ENCODE measurements at places on chromosomes 11 and 22.

DNA sequence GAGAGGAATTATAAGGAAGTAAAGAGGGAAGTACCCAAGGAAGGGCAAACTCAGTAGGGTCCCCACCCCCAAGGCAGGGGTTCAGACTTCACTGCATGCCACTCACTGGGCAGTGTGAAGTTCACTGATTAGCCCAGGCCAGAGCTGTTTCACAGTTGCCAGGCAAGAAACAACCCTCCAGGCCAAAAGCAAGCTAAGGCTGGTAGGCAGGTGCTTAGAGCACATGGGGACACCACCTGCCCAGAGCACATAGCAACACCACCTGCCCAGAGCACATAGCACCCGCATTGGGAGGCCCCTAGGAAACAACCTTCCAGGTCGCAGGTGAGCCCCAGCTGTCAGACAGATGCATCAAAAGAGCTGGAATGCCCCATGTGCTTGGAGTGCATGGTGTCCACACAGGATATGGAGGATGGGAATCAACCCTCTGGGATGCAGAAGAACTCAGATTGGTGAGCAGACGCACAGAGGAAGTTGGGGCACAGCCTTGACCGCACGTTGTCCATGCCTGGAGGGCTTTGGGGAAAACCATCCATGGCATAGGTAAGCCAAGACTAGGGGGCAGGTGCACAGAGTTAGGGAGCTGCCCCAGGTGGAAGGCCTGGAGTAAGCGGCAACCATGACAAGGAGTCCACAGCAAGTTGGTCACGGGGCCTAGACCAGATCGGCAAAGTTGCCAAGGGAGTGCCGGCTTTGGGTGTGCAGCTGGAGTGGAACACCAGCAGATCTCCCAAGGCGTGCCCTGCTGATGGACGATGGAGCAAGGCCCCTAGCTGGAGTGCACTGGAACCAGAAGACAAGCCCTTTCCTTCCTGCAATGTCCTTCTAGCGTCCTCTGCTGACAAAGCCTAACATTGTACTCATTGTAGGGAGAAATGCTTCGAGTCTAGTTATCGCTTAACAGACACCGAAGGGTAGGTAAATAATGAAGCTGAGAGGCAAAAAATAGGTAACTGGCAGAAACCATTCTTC lies 7.8 kb upstream of the TMEM216 start:
- DNase-seq, result no peak

- DNase-seq, result no peak
Measured at GRCh38 chr22:18091916-18092526, 14.2 kb downstream of the PEX26 start.

DNA sequence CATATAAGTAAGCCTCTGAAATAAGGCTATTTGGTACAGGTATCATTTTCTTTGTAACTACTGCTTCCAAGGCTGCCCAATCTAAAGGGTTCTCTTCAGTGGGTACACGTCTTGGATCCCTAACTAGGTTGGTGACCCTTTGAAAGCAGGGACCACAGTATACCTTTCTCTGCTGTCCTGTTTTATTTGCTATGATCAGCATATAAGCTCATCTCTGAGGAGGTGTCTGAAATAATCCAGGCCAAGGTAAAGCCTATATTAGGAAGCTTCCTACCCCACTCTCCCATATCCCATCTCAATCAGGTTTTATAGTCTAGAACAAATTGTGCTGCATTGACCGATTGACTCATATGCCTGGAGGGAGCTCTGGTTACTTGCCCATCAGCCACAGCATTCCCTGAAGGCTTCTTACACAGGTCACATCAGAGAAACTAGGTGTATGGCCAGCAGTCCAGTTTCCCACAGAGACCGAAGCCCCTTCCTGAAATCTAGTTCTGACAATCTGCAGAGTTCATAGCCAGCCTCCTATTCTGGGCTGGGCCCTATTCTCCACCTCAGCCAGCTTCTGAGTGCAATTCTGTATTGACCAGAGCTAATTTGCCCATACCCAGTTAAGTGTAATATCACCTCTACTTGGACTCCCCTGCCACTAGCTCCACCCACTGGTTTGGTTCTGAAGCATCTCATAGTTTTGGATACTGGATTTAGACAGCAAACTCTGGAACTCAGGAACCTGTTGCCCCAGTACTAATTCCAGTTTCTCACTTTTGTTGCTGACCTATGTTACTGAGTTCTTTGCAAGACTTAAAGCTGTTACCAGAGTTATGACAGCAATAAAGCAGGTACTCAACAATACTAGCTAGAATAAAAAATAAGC lies 62.1 kb upstream of the ARHGAP20 start:
- DNase-seq, result no peak

GRCh38 chr22:31739795-31740201 lies 10.1 kb downstream of the PRR14L start:
- DNase-seq, result no peak

- DNase-seq, result no peak
Measured at GRCh38 chr22:42313804-42314581, 43.5 kb upstream of the TCF20 start.

DNA sequence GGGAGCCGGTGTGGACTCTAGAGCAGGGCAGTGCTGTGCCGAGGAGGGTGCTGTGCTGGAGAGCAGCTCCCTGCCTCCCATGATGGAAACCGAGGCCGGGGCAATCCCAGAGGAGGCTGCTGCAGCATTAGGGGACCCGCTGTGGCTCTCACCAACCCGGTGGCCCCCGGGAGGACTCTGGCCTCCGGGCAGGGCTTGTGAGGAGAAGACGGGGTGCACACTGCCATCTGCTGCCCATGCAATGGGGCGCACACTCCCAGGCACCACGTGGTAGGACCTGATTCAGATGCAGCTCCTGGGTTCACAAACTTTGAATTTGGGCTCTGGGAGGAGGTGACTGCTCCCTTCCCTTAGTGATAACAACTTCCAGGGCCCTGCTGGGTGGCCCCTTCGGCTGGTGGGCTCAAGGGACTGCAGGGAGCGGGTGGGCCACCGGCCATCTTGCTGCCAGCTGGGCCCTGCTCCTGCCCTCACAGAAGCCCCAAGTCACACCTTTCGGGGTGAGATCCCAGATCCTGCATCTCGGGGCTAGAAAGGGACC lies 93.8 kb upstream of the FGF3 start:
- no peak for DNase-seq

DNA sequence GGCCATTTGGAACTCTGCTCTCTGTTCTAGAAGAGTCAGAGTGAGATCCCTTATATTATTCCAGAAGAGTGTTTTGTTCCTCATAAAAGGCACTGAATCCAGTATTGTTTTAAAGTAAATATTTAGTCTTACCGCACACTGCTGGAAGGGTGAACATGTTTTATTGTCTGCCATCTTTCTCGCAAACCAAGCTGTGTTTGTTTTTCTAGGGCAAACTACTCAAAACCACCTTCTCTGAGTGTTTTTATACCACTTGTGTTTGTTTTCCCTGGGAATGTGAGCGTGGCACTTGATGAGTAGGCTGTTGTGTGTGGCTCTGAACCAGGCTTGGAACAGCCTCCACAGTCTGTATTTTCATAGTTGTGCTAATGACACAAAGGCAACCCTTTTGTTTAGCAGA lies 89.8 kb downstream of the DBX1 start:
- DNase-seq, result no peak

DNA sequence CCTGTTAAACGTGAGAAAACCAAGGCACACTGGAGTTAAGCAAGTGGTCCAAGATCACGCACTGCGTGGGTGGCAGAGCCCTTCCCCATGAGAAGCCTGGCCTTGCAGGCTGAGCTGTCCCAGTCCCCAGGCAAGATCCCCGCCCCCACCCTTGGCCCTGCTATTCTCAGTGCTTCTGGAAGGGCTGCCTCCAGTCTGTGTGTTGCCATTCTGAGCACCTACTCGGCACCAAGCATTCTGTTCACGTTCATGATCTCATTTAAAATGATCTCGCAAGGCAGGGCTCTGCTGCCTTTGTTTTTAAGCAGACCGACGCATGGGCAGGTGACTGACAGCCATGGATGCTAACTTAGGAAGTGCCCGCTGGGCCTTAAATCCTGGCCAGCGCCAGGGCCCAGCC lies 62.8 kb downstream of the PHF21B start:
- DNase-seq, result no peak

- no peak for DNase-seq
Measured at GRCh38 chr11:19714022-19714386, 1.4 kb downstream of the NAV2 start.

DNA sequence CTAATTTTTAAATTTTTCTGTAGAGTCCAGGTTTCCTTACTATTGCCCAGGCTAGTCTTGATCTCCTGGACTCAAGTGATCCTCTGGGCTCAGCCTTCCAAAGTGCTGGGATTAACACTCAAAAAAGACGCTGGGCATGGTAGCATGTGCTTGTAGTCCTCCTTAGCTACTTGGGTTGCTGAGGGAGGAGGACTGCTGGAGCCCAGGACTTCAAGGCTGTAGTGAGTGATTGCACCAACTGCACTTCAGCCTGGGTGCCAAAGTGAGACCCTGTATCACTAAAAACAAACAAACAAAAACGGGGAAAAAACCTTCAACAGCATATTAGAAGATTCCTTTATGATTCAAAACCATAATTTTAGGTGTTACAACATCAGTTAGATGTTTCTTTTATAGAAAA lies 44.6 kb downstream of the RSF1 start:
- DNase-seq, result no peak

GRCh38 chr11:69444381-69445130 lies 36.9 kb upstream of the LINC01488 start:
- no peak for DNase-seq

DNA sequence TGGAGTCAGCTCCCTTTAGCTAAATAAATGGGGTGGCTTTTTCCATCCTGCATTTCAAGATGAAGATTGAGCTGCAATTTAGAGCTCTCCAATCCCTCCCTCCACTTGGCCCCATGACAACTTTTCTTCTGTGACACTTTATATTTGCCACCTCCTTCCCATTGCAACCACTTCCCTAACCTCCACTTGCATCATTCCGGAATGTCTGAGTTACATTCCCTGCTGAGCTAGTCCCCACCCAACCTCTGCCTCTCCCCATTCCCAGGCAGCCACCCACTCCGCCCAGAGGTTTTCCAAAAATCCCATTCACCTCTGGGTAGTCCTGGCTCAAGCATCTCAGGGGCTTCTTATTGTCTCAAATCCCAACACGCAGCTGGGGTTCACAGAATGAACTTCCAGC lies 24.7 kb downstream of the PC start:
- no peak for DNase-seq

- no peak for DNase-seq
Measured at GRCh38 chr22:27045103-27045947, 387.9 kb downstream of the MIAT start.

GRCh38 chr11:26102325-26102724 lies 229.6 kb upstream of the ANO3 start:
- no peak for DNase-seq

GRCh38 chr11:61923166-61924063 lies 6.0 kb upstream of the RAB3IL1 start:
- no peak for DNase-seq

DNA sequence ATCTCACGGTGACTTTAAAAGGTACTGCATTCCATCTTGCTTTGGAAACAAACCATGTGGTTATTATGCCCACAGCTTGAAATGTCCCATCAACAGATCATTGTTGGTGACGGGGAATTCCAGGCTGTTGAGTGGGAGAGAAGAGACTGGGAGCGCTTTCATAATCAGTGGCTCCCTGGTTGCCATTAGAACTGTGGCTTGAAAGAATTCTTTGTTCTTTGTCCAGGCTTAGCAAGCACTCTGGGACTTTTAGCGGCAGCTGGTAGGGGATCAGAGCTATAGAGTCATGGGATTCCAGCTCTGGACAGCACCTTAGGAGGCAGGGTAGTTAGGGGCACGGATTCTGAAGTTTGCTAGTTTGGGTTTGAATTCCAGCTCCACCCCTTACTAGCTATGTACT lies 22.0 kb downstream of the MMP20 start:
- peak; percentile 24 for DNase-seq

GRCh38 chr11:44258190-44258489 lies 51.8 kb downstream of the ALX4 start:
- no peak for DNase-seq

DNA sequence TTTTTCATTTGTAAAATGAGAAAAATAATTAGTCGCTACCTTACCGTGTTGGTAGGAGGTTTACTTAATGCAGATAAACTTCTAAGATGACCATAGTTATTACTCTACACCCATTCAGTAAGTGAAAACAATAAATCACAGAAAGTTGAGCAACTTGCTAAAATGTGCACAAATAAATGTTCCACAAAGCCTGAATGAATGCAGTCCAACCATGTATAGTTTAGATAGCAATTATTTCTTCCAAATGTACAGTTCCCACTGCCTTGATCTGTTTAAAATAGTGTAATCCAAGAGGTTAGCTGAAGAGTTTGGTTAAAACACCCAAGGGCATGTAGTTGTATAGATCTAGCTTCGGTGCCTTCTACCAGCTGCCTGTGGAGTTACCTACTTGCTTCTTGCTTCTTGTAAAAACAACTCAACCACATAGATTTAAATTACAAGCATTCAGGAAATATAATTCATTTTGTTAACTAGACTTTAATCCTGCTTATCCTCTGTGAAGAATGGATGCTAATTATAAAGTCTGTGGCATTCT lies 106.3 kb upstream of the CARD18 start:
- no peak for DNase-seq

DNA sequence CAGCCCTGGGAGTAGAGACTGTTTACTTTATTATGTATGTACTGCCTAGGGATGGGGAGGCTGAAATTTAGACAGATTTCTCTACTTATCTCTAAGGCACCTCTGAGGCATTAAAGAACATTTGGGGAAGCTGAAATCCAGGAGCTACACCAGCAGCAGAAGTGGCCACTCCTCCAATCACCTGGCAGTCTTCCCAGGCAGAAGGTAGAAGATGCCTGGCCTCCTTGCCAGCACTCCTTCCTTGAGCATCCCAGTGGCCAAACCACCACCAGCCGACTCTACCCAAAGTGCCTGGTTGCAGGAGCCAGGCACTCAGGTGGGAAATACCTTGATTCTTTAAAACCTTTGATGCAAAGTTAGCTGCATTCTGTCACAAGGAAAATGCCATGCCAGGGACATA lies 1.9 kb upstream of the FAT3 start:
- no peak for DNase-seq

- no peak for DNase-seq
Measured at GRCh38 chr11:65947133-65947532, 1.9 kb downstream of the TSGA10IP start.

DNA sequence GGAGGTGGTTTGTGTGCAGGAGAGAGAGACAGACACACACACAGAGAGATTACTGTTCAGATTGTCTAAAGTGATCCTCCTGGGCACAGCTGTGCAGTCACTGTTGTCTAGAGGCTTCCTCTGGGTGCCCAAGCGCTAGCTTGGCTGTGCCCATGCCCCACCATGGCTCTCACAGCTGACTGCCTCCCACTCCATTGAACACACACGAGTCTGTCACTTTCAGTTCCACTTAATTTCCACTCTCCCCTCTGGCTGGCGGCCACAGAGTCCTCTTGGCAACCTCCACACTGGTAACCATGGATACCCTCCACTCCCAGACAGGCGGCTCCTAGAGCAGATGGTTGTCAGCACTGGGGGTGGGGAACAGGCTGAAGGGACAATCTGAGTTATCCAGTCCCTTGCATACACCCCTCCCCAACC lies 29.1 kb downstream of the MAP6 start:
- DNase-seq, result peak; percentile 91

- DNase-seq, result peak; percentile 59
Measured at GRCh38 chr11:127843483-127844396, 743.6 kb downstream of the ETS1 start.
